Stimulated activated CD4-positive, alpha-beta T cell treated with anti-CD3 and anti-CD28 coated beads, Interleukin-4, amount 100 ng/mL, for 4 hours (primary cell): ENCODE measurements at places on chromosomes 1 and 21.

DNA sequence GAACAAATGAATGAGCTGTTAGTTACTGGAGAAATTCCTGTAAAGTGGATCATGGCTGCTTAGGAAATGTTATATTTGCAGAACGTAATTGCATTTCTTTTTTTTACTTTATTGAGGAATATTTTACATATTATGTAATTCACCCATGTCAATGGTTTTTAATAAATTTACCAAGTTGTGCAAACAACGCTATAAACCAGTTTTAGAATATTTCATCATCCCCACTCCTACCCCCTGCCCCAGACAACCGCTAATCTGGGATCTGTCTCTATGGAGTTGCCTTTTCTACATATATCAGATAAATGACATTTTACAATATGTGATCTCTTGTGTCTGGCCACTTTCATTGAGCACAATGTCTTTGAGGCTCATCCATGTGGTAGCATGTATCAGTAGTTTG is 4.3 kb upstream of the IFFO2 start:
- DNase-seq, result no peak

DNA sequence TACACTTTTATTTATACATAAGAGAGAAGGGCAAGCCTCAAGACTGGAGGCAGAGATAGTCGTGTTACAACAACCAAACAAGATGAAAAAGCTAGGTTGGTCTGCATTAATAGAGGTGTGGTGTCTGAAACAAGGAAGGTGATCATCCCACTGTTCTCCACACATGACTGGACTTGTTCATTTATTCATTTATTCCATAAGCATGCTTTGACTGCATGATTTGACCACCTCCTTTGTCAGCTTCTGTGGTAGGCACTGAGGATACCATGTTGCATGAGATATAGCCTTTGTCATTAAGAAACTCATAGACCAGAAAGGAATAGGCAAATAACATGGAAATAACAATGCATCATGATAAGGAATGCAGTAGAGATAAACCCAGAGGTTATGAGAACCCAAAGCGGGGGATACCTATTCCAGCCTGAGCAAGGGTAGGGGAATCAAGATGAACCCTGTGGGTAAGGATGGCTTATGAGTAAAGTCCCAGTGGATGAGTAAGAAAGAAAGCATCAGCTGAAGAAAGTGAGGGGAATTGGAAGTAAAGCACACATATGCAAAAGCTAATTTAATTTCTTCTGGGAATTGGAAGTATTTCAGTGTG is 173.7 kb upstream of the FGGY start:
- no peak for DNase-seq

- peak; percentile 59 for DNase-seq
Measured at GRCh38 chr1:201447903-201448871, 20.8 kb downstream of the PHLDA3 start.

DNA sequence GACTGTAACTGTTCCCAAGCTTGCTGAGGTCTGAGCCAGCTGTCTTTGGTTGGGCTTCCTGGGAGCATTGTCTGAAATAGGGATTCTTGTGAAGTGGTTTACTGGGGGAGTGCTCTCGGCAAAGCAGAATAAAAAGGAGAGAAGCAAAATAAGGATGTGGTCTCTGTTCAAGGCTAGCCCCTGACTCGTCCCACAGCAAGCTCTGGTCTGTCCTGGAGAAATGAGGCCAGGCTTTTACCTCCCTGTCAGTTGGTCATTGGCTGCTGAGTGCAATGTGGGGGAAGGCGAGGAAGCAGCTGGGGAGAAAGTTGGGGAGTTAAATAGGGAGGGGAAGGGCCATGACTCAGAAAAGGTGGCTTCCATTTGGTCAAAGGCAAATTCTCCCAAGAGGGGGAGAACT is 303.9 kb upstream of the DUSP10 start:
- no peak for DNase-seq

- no peak for DNase-seq
Measured at GRCh38 chr1:56866656-56867055, 12.1 kb downstream of the C8A start.

DNA sequence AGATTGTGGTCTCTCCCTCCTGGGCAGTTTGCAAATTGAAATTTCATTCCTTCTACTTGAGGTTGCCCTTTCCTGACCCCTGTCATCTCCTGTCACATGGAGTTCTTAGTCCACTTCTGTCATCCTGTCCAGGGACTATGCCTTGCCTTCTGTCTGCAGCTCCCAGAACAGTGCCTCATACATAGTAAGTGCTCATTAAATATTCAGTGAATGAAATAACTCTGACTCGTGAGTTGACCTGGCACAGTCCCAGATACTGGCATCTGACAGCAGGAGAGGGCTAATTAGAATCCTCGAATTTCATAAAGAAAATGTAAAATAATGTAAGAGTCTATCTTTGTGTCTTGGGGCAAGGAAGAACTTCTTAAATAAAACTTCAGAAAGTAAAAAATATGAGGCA is 50.8 kb downstream of the CNIH3 start:
- DNase-seq, result no peak

DNA sequence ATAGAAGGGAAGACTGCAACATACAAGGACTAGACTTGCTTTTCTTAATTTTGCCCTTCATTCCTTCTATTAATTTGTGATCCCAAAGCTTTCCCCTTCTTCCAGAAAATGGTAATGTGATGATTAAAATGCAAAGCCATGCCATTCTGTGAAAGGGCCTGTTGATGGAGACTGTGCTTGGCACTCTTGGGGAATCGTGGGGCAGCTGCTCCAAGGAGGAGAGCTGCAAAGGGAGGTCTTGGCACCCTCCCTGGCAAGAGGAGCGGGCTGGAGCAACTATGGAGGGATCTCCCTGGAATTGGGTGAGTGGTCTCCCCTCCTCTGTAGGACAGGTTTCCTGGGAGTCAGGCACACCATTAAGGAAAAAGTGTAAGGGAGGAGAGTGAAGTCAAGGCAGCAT is 16.6 kb downstream of the CACNA1S start:
- no peak for DNase-seq

GRCh38 chr21:45335761-45336534 is 48.3 kb upstream of the POFUT2 start:
- DNase-seq, result no peak

DNA sequence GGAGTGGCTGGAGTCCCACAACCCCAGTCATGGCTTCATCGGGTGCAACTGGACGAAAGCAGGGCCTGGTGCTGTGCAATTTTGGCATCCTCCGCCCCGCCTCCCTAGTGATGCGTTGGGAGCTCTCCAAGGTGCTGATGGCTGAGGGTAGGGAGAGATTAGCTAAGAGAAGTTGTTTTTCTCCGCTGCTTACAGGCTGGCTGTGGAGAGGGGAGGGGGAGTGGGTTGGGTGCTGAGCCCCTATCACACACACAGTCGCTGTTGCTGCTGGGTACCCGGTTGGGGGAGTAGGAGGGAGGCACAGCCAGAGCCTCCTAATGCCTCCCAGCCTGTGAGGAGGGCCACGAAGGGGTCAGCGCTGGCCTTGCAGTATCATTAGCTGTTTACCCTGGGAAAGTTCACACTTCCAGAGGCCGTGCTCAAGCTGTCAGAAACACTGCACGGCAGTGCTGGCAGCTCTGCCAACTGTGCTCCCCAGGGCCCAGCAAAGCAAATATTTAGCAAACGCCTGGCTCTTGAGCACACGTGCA is 110.0 kb downstream of the GRIK3 start:
- peak; percentile 12 for DNase-seq

DNA sequence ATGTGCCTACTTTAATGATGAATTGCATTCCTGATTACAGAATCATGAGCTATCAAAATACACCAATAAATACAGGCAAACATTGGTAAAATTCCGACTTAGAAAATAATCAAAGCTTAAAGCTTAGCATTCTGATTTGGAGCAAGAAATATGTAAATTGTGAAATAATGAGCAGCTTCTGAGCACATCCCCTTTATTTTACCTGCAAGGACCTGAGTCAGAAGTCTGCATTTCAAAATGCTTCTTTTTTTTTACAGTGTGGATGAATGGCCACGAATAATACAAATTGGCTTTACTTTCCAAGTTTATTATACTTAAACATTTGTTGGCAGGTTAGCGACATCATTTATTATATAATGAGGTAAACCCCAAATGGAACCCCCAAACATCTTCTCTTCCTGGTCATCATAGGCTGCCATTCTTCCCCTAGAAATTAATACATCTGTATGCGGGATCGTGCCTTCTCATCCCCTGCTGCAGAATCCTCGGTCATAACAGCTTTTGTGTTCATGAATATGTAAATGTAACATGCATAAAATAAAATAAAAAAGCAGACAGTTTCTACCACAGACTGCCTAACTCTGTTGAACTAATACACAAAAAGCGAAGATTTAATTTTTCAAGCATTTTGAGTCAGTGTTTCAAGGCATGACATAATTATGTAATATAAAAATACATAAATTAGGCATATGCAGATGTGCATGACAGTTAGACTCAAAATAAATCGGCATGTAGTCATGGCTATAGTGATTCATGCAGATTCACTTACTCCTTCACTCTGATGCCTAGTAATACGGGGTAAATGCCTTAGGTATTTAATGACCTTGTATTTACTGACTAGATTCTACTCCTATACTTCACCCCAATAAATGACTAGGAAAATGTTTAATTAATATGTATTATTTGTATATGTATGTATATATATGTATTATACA is 339.7 kb downstream of the USP25 start:
- DNase-seq, result no peak

GRCh38 chr1:19140465-19140864 is 69.6 kb downstream of the UBR4 start:
- no peak for DNase-seq

DNA sequence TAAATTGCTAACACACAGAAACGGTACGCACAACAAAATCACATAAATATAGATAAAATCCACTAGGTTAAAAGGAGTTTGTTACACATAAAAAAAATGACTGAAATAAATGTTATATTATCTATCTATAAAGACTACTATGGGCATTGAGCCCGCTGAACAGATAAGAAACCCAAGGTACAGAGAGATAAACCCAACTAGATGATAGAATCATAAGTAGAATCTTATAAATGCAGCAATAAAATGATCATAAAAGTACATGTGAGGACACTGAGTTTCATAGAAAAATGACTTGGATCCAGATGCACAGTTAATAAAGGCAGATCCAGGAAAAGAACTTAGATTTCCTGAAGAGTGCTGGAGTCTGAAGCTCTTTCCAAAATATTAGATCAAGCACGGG is 128.7 kb downstream of the RGS7 start:
- no peak for DNase-seq

DNA sequence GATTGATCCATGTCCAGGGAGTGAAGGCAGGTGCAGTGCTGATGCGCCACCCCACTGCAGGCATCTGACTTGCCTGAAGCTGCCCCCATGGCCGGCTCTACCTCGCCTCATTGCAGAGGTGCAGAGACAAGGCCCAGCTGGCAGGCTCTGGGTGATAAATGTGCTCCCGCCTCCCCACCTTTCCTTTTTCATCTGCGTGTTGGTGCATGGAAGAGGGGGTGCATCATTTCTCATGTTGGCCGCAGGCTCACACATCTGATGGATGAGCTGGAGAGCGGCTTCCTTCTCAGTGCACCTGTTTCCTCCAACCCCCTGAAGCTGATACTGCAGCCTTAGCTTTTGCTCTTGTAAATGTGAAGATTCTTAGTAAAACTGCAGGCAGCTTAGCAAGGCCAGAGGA is 306.0 kb upstream of the KAZN start:
- no peak for DNase-seq

DNA sequence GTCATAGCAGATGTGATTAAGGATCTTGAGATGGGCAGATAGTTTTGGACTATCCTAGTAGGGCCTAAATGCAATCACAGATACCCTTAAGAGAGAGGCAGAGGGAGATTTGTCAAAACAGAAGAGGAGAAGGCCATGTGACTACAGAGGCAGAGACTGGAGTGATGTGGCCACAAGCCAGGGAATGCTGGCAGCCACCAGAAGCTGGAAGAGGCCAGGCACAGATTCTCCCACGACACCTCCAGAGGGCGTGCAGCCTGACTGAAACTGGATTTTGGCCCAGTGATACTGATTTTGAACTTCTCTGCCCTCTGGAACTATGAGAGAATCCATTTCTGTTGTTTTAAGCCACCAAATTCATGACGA is 52.1 kb upstream of the EPS8L3 start:
- DNase-seq, result no peak

GRCh38 chr1:200542162-200542561 is 78.4 kb downstream of the KIF14 start:
- no peak for DNase-seq

DNA sequence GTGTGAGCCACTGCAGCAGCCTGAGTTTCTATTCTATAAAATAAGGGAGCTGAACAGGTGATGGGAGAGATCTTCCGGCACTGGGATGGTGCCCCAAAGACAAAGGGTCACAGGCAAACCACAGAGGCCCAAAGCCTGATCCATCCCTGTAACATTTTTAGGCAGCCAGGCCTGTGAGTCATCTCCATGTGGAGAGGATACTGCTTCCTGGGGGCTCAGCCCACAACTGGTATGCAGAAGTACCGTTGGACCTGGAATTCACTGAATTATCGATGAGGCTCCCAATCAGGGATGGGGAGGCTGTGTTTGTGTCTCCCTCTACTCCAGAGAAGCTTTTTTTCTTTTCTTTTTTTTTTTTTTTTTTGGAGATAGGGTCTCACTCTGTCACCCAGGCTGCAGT is 48.8 kb upstream of the WASF2 start:
- no peak for DNase-seq
